ENCODE measurements at places on chromosomes 2 and 18. TPM values are rescaled to one million over a fixed set of nuclear protein-coding genes. Genes with fewer than 3 reads are reported as not detected.
A peak's percentile ranks its signal among the peaks of the same experiment; 100 is the strongest.

Gene BOLL
- total RNA-seq, result not detected

- no peaks in the 10 kb centered on the region for H3K36me3 ChIP-seq
- H3K4me3 ChIP-seq, result no peak overlapping the region
- H3K4me1 ChIP-seq, result no peaks in the 10 kb centered on the region
- no peak overlapping the region for H3K27ac ChIP-seq
- no peak for DNase-seq
- no peaks in the 10 kb centered on the region for H3K27me3 ChIP-seq
These were observed 700.5 kb upstream of the CHAC2 start for GRCh38 chr2:53067056-53067455.

DNA sequence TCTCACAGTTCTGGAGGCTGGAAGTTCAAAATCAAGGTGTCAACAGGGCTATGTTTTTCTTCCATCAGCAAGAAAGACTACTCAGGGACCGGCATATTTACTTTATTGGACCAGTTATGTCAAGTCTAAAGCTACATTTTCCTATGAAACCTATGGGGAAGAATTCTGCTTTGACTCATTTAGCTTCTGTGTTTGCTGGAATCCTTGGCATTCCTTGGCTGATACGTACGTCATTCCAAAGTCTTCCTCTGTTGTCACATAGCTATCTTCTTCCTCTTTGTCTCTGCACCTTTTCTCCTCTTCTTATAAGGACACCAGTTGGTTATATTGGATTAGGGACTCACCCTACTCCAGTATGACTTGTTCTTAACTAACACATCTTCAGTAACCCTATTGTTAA lies 137.4 kb upstream of the FBXO11 start:
- H3K4me3 ChIP-seq, result no peak overlapping the region
- no peaks in the 10 kb centered on the region for H3K27me3 ChIP-seq
- no peaks in the 10 kb centered on the region for H3K36me3 ChIP-seq
- no peaks in the 10 kb centered on the region for H3K4me1 ChIP-seq
- H3K27ac ChIP-seq, result no peak overlapping the region

GRCh38 chr18:48621240-48621639 lies 82.4 kb downstream of the CTIF start:
- peaks cover 8% of the 10 kb centered on the region for H3K36me3 ChIP-seq
- peaks cover 41% of the 10 kb centered on the region for H3K4me1 ChIP-seq
- DNase-seq, result peak; percentile 92
- H3K27ac ChIP-seq, result peak overlapping the region; percentile 83
- H3K4me3 ChIP-seq, result peak overlapping the region; percentile 43

Gene DYNAP
- not detected for total RNA-seq

DNA sequence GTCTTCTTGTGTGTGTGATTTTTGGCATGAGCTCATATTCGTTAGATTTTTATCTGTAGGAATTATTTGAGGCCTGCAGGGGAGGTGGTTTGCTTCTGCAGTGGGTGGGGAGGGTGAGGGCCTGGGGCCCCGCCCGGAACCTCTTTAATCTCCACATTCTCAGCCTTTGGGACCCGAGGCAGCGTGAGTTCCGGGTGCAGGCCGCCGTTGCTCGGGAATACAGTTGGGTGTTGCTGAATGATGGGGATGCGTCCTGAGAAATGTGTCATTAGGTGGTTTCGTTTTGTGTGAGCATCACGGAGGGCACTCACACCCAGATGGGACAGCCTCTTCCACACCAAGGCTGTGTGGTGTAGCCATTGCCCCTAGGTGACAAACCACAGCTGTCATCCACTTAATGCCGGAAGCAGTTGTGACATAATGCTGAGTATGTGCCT lies 13.7 kb upstream of the GAL3ST2 start:
- no peak overlapping the region for H3K4me3 ChIP-seq
- H3K27ac ChIP-seq, result no peak overlapping the region
- no peak for DNase-seq
- no peaks in the 10 kb centered on the region for H3K27me3 ChIP-seq
- no peaks in the 10 kb centered on the region for H3K4me1 ChIP-seq

DNA sequence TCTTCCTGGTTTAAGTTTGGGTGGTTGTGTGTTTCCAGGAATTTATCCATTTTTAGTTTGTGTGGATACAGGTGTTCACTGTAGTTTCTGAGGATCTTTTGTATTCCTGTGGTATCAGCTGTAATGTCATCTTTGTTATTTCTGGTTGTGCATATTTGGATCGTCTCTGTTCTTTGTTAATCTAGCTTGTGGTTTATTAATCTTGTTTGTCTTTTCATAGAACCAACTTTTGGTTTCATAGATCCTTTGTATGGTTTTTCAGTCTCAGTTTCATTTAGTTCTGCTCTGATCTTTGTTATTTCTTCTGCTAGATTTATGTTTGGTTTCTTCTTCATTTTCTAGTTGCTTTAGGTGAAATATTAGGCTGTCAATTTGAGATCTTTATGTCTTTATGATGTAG lies 202.4 kb upstream of the ZSWIM2 start:
- H3K4me1 ChIP-seq, result no peaks in the 10 kb centered on the region
- no peaks in the 10 kb centered on the region for H3K27me3 ChIP-seq
- H3K4me3 ChIP-seq, result no peak overlapping the region
- no peak for DNase-seq
- H3K36me3 ChIP-seq, result no peaks in the 10 kb centered on the region
- no peak overlapping the region for H3K27ac ChIP-seq

Gene GKN2
- total RNA-seq, result not detected

GRCh38 chr2:232539298-232540231 lies at the start of gene CHRNG:
Gene CHRNG, plus strand, starts transcription at chr2:232539692. Its CDS starts 56 bp downstream, at chr2:232539748.
- DNase-seq, result no peak
- no peaks in the 10 kb centered on the region for H3K36me3 ChIP-seq
- H3K27me3 ChIP-seq, result no peaks in the 10 kb centered on the region
- H3K4me1 ChIP-seq, result no peaks in the 10 kb centered on the region
- no peak within 1 kb of the TSS for H3K27ac ChIP-seq

DNA sequence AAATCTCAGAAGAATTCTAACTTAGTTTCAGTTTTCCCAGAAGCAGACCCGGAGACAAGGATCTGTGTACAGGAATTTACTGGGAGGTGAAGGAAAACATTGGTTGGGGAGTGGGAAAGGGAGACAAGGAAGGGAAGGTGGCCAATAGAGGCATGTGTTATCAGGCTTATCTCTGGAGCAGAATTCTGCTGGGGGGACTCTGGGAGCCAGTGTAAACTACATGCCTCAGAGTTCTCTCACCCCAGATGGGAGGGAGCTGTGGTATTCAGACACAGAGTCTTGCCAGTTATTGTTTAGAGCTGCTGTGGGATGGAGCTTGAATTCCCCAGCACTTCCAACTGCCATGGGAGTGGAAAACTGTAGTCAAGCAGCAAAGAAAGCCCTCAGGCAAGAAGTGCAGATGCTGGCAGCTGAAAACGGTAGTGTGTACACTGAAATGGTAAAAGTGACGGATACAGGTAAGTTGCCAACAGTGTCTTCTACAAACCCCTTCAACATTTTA lies 19.0 kb downstream of the DNPEP start:
- peaks cover 14% of the 10 kb centered on the region for H3K4me1 ChIP-seq
- H3K27ac ChIP-seq, result peak overlapping the region; percentile 89
- peak overlapping the region; percentile 66 for H3K4me3 ChIP-seq
- no peaks in the 10 kb centered on the region for H3K36me3 ChIP-seq
- DNase-seq, result peak; percentile 92

DNA sequence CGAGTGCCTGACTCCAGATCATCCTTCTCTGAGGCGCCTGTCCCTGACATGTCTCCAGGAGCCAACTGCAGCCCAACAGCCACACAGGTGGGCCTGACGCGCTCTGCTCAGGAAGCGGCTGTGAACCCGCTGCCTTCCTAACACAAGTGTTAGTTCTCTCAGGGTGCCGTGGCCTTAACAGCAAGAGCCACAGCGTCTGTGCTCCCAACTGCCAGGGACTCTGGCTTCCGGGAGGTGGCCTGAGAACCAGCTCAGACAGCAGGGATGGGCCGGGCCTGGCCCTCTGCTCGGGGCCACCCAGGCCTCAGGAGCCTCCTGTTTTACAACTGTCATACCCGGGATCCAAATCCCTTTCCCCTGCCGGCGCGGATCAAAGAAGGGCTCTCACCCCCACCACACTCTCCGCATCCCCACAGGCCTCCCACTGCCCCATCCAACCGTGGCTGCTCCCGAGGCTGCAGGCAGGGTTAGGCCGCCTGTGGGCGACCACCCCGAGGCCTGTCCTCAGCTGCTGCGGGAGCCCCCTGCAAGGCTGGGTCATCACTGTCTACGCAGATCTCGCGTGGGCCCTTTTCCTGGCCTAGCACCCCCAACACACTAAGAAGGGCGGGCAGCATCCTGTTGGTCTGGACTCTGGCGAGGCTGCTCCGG lies 114.2 kb upstream of the ZNF236 start:
- H3K27ac ChIP-seq, result no peak overlapping the region
- H3K4me3 ChIP-seq, result no peak overlapping the region
- H3K4me1 ChIP-seq, result no peaks in the 10 kb centered on the region
- no peaks in the 10 kb centered on the region for H3K27me3 ChIP-seq
- no peaks in the 10 kb centered on the region for H3K36me3 ChIP-seq

GRCh38 chr18:36718705-36719328 lies 110.0 kb downstream of the TPGS2 start:
- H3K27me3 ChIP-seq, result no peaks in the 10 kb centered on the region
- no peaks in the 10 kb centered on the region for H3K4me1 ChIP-seq
- H3K4me3 ChIP-seq, result no peak overlapping the region
- DNase-seq, result no peak

Gene RBKS
- total RNA-seq, result 2.8 TPM

Gene TNFRSF11A
- total RNA-seq, result 0.22 TPM

- H3K4me3 ChIP-seq, result no peak overlapping the region
- peaks cover 12% of the 10 kb centered on the region for H3K4me1 ChIP-seq
- H3K36me3 ChIP-seq, result no peaks in the 10 kb centered on the region
- no peak for DNase-seq
These were observed 205.0 kb downstream of the UBE2E3 start for GRCh38 chr2:181185421-181185820.

Gene LYPD6B
- total RNA-seq, result 3.9 TPM

DNA sequence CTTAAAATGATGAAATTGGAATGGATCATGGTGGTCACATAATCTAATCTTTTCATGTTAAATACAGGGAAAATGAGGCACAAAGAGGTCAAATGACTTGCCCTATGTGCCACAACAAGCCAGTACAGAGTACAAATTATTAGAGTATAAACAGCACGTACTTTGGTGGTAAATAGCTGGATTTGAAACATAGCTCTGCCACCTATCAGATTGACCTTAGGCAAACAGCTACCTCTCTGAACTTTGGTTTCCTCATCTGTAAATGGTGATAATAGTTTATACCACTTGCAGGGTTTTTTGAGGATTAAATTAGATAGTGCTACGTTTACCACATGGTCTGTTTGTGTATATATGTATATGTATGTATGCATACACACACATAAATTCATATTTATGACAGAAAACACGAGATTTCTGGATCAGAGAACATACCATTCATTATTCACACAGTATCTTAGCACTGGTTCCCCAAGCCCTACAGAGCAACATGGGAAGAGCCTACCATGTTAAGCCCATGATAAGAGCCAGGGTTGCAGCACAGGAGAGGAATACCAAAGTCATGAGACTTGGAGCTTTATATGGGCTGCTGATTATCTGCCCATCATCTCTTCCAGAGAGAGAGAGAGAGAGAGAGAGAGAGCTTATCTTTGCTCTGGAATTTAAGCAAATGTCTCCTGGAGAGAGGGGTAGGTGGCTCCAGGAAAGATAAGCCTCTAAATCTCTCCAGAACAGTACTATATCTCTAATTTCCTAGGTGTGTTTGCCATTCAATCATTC lies 73.5 kb downstream of the MDH1 start:
- H3K36me3 ChIP-seq, result no peaks in the 10 kb centered on the region
- peak overlapping the region; percentile 60 for H3K27ac ChIP-seq
- peak; percentile 5 for DNase-seq
- H3K4me1 ChIP-seq, result peaks cover 78% of the 10 kb centered on the region
- no peaks in the 10 kb centered on the region for H3K27me3 ChIP-seq

Gene IHH
- total RNA-seq, result not detected

Gene ALLC
- not detected for total RNA-seq

Gene TRIB2
- 46.9 TPM for total RNA-seq

Gene DSG2
- not detected for total RNA-seq

Gene FIGN
- 0.76 TPM for total RNA-seq
